ENCODE measurements at places on chromosomes 2 and 18.

DNA sequence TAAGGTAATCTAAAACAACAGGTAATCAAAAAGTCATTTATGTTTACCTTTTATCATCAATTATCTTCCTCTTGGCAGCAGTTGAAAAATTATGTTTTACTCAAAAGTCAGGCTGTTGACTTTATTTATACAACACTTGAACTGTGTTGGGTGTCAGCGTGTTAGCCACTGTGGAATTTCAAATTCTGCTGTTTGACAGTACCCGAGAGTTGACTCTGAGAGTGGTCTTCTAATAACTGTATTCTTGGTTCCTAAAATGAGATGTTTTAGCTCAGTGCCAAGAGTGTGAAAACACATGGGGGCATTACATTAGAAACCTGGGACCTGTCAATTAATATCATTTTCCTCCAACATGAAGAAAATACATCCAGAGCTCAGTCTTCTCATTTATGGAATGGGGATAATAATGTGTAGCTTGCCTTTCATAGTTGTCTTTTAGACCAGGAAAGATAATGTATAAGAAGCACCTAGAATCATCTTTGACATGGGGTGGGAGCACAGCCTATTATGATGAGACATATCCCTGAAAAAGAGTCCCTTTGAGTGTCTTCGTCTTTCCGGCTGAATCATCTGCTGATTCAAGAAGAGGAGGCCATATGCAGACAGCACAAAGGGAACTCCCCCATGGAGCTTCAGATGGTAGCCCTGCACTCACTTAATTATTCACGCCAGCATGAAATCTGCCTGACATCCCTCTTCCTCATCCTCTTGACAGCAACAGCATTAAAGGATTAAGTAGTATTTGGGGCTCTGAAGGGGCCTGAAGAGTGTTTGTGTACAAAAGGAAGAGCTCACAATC lies 89.1 kb downstream of the AFF3 start:
- DNase-seq, result no peak

DNA sequence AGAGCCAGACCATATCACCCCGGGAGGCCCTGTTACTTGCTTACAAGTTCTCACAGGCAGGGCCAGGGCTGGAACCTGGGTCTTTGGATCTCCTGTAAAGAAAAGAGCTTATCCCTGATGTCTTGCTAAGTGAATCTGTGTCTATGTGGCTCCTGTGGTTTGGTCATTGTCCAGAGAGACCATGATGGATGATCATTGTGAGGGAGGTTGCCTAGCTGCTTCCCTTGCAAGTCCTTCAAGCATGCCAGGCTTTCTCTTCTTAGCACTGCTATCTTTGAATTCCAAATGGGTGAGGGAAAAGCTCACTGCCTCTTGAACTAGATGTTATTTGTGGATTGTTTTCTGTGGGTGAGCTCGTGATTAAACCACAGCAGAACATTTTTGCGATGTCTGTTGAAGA lies 151.6 kb downstream of the FSHR start:
- no peak for DNase-seq

DNA sequence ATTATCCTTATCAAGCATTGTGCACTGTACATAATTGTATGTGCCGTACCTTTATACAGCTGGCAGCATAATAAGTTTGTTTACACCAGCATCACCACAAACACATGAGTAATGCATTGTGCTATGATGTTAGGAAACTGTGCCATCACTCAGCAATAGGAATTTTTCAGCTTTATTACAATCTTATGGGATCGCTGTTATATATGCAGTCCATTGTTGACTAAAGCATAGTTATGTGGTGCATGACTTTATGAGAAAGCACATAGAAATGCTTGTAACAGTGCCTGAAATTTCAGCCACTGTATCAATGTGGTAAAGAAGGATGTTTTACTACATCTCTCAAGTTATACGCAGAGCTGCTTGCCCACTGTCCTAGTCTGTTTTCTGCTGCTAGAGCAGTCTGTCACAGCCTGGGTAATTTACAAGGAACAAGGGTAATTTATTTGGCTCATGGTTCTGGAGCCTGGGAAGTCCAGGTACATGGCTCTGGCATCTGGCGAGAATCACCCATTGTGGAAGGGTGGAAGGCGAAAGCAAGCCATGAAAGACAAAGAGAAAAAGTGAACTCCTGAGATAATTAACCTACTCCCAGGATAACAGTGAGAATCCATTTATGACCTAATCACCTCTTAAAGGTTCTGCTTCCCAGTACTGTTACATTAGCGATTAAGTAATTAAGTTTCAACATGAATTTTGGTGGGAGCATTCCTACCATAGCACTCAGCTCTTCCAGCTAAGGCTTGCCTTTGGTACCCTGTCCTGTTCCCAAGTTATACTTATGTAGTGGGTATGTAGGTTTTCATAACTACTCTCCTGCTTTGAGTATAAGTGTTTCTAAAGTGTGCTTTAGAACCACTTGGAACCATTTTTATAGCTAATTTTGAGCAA lies 4.6 kb downstream of the MAP3K20 start:
- no peak for DNase-seq

- peak; percentile 24 for DNase-seq
These were observed 115.7 kb upstream of the COPS8 start for GRCh38 chr2:236969767-236970655.

- no peak for DNase-seq
These were observed 1696.1 kb upstream of the LRRTM1 start for GRCh38 chr2:82000606-82001005.

DNA sequence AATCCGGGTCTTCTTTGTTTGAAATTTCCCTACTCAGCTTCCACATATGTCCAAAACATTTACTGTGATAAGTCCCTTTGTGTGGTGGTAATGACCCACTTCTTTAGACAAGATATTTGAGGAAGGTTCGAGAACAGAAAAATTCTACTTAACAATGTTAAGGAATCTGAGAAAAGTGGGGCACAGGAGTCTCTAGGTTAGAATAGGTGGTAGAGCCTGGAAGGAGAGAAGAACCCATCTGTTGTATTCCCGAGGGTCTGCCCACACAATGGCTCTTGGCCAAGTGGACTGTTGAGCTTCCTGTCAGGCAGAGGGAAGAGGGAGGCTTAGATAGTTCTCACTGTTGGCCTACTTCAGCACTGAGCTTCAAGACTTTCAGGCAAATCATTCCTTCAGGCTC lies 4.3 kb downstream of the IGFBP2 start:
- no peak for DNase-seq

- DNase-seq, result no peak
These were observed 216.6 kb downstream of the SPAG16 start for GRCh38 chr2:213500881-213501280.

- no peak for DNase-seq
These were observed 15.9 kb upstream of the NMUR1 start for GRCh38 chr2:231546014-231546715.

GRCh38 chr2:143588746-143589145 lies 459.5 kb downstream of the ARHGAP15 start:
- no peak for DNase-seq

- DNase-seq, result peak; percentile 81
These were observed 47.0 kb downstream of the SERTAD2 start for GRCh38 chr2:64606479-64607363.

- no peak for DNase-seq
These were observed 306.2 kb downstream of the SETBP1 start for GRCh38 chr18:44986933-44987332.

- no peak for DNase-seq
These were observed 730 bp downstream of the B3GNT7 start for GRCh38 chr2:231396058-231396821.

DNA sequence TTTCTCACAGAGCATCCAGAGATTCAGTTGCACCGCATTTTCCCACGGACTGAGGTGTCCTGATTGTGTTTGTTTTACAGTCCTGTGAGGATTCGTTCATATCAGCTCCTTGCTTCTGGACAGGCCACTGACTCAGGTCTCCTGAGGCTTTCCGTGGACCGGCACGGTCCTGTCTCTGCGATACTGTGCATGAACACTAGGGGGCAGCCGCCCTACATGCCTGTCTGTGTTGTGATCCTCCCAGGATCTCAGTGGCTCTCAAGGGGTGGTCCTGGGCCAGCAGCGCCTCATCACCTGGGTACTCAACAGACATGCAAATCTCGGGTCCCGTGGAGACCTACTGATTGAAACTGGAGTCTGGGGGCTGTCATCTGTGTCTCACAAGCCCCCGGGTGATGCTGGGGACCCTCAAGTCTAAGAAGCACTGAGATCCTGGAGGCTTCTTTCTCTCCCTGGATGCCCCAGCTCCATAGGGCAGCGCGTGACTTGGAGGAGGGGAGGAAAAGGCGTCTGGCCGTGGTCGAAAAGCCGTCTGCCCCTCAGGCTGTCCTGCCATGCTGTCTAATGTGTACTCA lies 28.9 kb downstream of the IL1R2 start:
- DNase-seq, result peak; percentile 81

- DNase-seq, result no peak
These were observed 5.0 kb downstream of the OSBPL6 start for GRCh38 chr2:178199334-178199733.

- peak; percentile 12 for DNase-seq
These were observed 199.6 kb downstream of the HRH4 start for GRCh38 chr18:24659827-24660720.

GRCh38 chr2:31353179-31353578 lies 61.4 kb downstream of the XDH start:
- DNase-seq, result no peak

GRCh38 chr2:224401641-224402342 lies at the start of gene FAM124B:
Gene FAM124B (minus strand): TSS chr2:224402107. CDS start chr2:224401768, 339 bp downstream.
- peak; percentile 9 for DNase-seq

DNA sequence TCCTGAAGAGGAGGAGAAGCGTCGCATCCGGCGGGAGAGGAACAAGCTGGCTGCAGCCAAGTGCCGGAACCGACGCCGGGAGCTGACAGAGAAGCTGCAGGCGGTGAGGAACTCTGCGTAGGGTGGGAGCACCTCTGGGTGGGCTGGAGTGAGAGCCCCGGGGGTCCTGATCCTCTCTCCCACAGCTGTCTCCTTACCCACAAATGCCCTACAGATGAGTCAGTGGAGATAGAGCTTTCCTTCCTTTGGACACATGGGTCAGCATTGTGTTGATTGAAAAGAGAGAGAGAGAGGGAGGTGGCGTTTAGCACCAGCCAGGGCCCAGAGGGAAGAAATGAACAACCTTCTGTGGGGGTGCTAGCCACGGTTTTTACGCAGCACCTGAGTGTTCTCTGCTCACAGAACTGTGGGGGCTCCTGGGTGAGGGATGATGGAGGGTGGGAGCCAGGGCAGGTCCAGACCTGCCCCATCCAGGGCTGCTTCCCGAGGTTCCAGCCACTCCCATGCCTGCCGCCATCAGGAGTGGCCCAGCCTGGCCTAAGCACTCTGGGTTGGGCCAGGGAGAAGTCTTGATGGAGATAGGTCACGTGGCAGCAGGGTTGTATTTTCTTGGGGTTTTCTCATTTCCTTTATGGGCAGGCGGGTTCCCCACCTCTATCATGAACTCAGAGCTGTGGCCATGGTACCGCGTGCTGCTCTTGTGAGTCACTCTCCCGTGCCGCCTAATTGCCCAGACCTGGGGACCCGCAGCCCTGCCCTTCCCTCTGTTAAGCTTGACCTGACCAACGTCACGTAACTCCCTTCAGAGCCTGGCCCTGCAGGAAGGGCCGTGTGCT lies 16.3 kb downstream of the FOSL2 start:
- DNase-seq, result peak; percentile 71

DNA sequence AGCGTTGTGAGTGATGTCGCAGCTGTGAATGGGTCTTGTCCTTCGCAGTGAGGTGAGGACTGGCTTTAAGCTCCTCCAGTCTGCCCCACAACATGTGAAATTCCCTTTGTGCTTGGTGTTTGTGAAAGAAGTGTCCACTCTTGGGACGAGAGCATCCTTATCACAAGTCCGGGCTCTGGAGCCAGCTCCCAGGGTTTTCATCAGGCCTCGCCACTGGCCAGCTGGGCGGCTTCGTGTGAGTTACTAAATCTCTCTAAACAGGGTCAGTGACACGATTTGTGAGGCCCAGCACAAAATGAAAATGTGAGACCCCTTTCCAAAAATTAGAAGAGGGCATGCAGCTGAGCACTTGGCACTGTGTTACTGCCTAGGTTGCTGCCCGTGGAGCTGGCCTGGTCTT lies 115.9 kb downstream of the VAPA start:
- DNase-seq, result no peak

GRCh38 chr18:28511413-28511821 lies 334.5 kb upstream of the CDH2 start:
- no peak for DNase-seq

- no peak for DNase-seq
These were observed 77.7 kb downstream of the RHOB start for GRCh38 chr2:20524412-20525040.

DNA sequence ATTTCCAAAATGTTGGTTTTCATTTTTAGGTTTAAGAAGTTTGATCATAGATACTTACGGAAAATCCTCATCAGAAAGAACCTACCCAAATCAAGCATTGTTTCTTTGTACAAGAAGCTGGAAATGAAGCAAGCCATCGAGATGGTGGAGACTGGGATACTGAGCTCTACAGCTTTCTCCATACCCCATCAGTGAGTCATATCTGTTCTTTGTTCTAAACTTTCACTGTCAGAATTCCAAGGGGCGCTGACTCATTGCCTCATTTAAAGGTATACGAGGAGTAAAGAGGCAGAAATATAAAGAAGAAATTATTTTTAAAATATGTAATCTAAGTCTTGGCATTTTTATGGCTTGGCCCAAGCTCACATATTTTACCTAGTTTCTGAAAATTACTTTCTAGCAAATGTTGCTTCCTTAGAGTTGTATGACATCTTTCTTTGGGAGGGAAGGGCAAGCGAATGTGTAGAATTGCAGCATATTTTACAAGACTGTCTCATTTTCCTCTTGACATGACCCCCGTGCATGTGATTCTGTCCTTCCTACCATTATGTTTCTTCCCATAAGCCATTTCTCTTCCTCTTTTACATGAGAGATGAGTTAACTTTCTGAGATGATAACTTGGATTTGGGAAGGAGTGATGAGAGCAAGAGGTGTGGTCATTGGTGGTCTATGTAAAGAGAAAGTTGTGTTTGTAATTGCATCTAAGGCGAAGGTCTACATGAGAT lies 41.2 kb downstream of the SLC9A4 start:
- DNase-seq, result no peak

DNA sequence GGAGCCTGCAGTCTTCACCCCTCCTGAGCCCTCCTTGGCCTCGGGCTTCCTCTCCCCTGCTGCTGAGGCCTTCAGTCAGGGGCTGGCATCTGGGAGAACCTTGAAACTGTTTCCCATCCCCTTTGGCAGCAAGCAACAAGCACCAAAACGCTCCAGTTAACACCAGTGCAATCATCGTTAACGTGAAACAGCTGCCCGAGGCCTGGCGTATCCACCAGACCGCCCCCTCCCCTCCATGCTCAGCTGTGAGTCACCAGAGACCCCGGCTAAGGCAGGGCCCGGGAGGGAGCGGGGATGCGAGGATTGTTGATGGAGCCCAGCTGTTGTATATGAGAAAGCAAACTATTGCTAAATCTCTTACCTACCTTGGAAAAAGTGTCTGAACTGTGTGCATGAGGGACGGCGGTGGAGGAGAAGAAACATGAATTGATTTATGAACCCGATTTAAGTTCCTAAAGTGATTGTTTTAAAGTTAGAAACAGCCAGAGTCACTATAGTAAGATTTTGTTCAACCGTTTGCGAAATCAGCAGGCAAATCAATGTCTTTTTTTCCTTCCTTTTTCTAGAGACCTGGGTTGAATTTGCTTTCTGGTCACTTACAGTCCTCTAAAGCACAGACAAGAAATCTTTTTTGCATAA lies 5.2 kb downstream of the ZFP36L2 start:
- peak; percentile 26 for DNase-seq

Data from activated CD4-positive, alpha-beta T cell treated with anti-CD3 and anti-CD28 coated beads for 4 hours (primary cell).